Activated T-helper 1 cell treated with anti-CD3 and anti-CD28 coated beads, Interleukin-12 subunit alpha, Interleukin-12 subunit beta, Interleukin-2, Interleukin-4 antibody, amounts not matched to agents 30 ng/mL and 10 ng/mL and 1 ng/mL, durations not matched to agents 14 hours and 24 hours and 36 hours (primary cell): ENCODE measurements at places on chromosomes 3 and 15. TPM values are rescaled to one million over a fixed set of nuclear protein-coding genes. Genes with fewer than 3 reads are reported as not detected.

The GNAT1 gene
- not detected in 2 replicates for total RNA-seq

- no peaks in the 10 kb centered on the region for H3K27me3 ChIP-seq
- H3K27ac ChIP-seq: no peak overlapping the region
- H3K4me3 ChIP-seq: no peak overlapping the region
- no peak for DNase-seq
- no peaks in the 10 kb centered on the region for H3K36me3 ChIP-seq
Measured at GRCh38 chr3:88248658-88249057, 98.9 kb downstream of the C3orf38 start.

DNA sequence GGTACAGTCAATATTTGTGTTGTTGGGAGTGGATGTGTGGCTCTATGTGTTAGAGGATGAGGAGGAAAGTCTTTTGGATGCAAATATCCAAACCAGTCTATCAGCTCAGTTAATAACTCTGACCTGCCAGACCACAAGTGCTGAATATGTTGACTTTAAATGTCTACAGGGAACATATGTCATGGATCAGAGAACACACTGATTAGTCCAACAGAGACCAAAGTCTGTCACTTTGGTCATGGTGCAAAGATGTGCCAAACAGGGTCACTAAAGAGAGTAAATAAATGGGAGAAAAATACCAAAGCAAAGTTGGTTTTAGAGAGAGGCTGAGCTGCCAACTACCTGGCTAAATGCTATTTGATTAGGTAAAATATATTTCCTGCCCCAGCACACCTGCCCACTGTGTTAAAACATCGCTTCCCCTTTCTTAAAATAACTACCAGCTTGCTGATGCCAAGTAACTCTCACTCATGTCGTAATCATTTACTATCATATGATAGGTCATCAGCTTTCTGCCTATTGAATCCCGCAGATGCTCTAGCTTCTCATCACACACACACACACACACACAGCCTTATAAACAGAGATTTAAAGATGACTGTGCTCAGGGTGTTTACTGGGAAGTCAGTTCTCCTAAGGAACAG, 173.3 kb downstream of the PDZRN3 start:
- no peak overlapping the region for H3K4me3 ChIP-seq
- H3K27ac ChIP-seq: no peak overlapping the region
- no peaks in the 10 kb centered on the region for H3K27me3 ChIP-seq
- no peak for DNase-seq
- no peaks in the 10 kb centered on the region for H3K4me1 ChIP-seq

- no peaks in the 10 kb centered on the region for H3K27me3 ChIP-seq
- no peak overlapping the region for H3K4me3 ChIP-seq
- DNase-seq: no peak
- no peak overlapping the region for H3K27ac ChIP-seq
- peaks cover 12% of the 10 kb centered on the region for H3K4me1 ChIP-seq
- H3K36me3 ChIP-seq: peaks cover 44% of the 10 kb centered on the region
Measured at GRCh38 chr3:59913645-59914044, 863.8 kb upstream of the CFAP20DC start.

GRCh38 chr3:123618768-123619484, 34.1 kb upstream of the HACD2 start:
- no peaks in the 10 kb centered on the region for H3K4me1 ChIP-seq
- H3K27ac ChIP-seq: no peak overlapping the region
- no peak for DNase-seq
- H3K4me3 ChIP-seq: no peak overlapping the region
- H3K27me3 ChIP-seq: no peaks in the 10 kb centered on the region

DNA sequence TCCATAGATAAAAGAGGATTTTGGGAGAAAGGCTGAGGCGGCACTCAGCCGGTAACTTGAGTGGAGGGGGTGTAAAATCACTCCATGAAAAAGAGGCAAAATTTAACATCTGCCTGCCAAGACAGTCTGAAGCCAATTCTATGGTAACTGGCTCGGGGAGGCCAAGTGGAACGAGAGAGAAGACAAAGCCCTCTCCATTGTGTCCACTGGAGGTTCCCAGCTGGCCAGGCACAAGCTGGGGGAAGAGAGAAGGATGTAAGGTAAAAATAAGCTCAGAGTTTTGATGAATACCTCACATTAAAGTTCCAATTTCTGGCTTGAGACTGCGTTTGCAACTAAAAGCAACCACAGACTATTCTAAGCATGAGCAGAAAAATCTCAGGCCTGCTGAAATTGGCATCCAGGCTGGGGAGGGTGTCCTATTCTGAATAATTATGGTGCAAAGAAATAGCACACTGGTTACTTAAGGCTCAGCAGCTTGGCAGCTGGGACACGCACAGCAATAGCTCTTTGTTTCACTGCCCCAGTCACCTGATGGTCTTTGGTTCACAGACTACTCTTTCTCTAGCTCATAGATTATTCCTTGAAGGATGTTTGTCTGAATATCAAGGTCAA, 48.8 kb downstream of the CHRD start:
- no peaks in the 10 kb centered on the region for H3K36me3 ChIP-seq
- H3K27me3 ChIP-seq: peaks cover 10% of the 10 kb centered on the region

The STAC gene
- total RNA-seq: not detected in 2 replicates

DNA sequence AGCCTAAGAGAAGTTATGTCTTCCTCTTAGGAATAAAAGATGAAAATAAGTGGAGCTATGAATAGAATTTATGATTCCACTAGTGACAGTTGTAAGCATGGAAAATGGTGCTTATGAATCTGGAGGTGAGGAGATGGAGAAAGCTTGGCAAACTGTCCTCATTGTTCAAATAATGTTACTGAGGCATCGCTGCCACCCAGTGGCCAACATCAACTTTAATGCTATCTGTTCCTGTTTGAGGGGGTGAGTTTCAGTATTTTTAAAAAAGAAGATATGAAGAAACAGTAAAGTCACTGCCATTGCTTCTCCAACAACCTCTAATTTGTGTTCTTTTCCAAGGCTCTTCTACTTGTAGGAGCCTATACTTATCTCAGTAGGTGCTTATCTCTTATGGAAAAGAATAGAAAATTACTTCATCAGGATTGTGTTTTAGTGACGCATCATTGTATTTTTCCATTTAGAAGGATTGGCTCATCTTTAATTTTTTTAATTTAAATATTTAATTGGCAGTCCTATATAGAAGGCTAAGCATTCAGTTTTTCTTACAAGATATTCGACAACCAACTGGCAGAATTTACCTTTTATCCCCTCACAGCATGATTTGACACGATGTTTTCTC, 260.4 kb upstream of the P2RY1 start:
- no peak overlapping the region for H3K27ac ChIP-seq
- peaks cover 22% of the 10 kb centered on the region for H3K27me3 ChIP-seq
- H3K4me1 ChIP-seq: no peaks in the 10 kb centered on the region
- no peak overlapping the region for H3K4me3 ChIP-seq
- H3K36me3 ChIP-seq: no peaks in the 10 kb centered on the region
- DNase-seq: no peak

DNA sequence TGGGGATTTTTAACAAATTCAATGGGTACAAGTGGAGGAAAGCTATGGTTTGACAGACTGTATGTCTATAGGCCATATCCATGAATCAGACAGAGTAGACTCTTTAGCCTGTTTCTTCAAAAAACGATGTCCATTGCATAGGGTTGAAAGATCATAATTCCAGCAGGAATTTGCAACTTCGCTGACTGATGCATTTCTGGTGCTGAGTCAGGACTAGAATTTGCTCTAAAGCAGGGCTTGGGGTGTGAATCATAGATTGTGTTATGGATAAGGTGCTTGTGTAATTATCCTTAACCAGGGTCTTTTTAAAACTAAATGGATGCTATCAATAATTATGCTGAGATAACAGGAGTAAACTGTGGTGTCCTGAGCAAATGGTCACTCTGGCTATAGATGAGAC, 200.4 kb upstream of the TBC1D5 start:
- DNase-seq: no peak
- H3K36me3 ChIP-seq: no peaks in the 10 kb centered on the region
- H3K4me3 ChIP-seq: no peak overlapping the region
- H3K4me1 ChIP-seq: no peaks in the 10 kb centered on the region
- no peak overlapping the region for H3K27ac ChIP-seq
- H3K27me3 ChIP-seq: peaks cover 10% of the 10 kb centered on the region

DNA sequence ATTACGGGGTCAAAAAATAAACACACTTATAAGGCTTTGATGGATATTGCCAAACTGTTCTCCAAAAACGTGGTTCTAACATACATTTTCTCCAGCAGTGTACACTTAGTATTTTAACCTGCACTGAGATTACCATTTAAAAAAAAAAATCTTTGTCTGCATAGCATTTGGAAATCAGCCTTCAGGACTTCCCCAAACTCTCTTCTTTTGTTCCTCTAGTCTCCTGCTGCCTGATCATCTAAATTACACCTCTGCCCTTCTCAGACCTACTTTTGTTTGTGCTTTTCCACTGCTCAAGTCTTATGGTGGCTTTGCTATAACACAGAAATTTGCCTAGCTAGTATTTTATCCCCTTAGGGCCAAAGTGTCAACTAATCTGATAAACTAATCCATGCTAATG, 3.8 kb downstream of the NCEH1 start:
- no peak overlapping the region for H3K4me3 ChIP-seq
- H3K36me3 ChIP-seq: no peaks in the 10 kb centered on the region
- H3K27ac ChIP-seq: no peak overlapping the region
- H3K4me1 ChIP-seq: peaks cover 21% of the 10 kb centered on the region
- H3K27me3 ChIP-seq: peaks cover 7% of the 10 kb centered on the region

- no peaks in the 10 kb centered on the region for H3K27me3 ChIP-seq
- no peaks in the 10 kb centered on the region for H3K4me1 ChIP-seq
- no peak overlapping the region for H3K4me3 ChIP-seq
- no peak overlapping the region for H3K27ac ChIP-seq
- H3K36me3 ChIP-seq: no peaks in the 10 kb centered on the region
Measured at GRCh38 chr15:24067733-24068501, 380.8 kb upstream of the NDN start.

DNA sequence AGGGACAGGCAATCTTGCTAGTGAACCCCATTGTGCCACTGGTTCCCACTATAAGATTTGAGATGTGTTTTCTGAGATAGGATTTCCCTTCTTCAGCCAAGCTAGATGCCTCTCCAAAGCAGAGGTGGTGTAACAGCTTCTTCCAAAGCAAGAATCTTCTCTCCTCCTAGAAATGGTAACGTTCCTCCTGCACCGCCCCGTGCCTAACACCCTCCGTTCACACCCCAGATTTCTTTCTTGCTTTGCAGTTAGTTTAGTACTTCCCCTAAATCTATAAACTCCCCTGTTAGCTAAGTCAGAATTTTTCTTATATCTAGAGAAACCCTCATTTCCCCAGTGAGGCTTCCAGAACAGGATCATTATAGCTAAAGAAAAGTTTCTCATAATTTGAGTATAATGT, 617.6 kb upstream of the MDFIC2 start:
- H3K36me3 ChIP-seq: no peaks in the 10 kb centered on the region
- peaks cover 4% of the 10 kb centered on the region for H3K27me3 ChIP-seq
- H3K27ac ChIP-seq: no peak overlapping the region
- no peak for DNase-seq

- DNase-seq: no peak
- no peak overlapping the region for H3K4me3 ChIP-seq
- H3K36me3 ChIP-seq: no peaks in the 10 kb centered on the region
Measured at GRCh38 chr15:91072161-91072560, 27.9 kb upstream of the SV2B start.

DNA sequence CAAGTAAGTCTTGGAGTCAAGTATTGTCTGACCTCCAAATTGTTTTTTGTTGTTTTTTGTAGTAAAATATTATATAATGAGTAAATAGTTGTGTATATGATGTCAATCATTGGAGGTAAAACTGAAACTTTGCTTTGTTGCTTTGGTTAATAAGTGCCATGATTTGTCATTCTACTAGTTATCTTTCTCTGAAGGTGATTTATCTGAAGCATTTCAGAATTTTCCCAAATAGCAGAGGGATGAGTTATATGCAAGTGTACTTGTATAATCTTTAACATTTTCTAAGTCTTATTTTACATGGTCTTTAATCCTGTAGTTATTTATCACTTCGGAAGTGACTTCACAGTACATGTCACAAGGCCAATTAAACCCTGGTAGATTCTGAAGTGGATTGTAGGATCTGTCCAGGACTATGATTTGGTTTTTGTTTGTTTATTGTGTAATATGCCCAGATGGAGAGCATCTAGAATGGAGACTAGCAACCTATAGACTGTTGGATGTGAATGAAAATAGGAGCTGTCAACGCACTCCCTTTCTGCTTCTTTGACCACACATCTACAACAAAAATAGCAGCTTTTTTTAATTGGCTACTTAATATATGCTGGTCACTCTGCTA, 93.1 kb upstream of the SAMMSON start:
- no peaks in the 10 kb centered on the region for H3K36me3 ChIP-seq
- no peak overlapping the region for H3K27ac ChIP-seq
- H3K4me3 ChIP-seq: no peak overlapping the region

- no peaks in the 10 kb centered on the region for H3K4me1 ChIP-seq
- DNase-seq: no peak
- no peaks in the 10 kb centered on the region for H3K36me3 ChIP-seq
- no peak overlapping the region for H3K27ac ChIP-seq
- peaks cover 22% of the 10 kb centered on the region for H3K27me3 ChIP-seq
Measured at GRCh38 chr3:150225986-150226385, 182.1 kb upstream of the TSC22D2 start.

The FES gene
- 45.4 and 57.1 TPM in 2 replicates for total RNA-seq

DNA sequence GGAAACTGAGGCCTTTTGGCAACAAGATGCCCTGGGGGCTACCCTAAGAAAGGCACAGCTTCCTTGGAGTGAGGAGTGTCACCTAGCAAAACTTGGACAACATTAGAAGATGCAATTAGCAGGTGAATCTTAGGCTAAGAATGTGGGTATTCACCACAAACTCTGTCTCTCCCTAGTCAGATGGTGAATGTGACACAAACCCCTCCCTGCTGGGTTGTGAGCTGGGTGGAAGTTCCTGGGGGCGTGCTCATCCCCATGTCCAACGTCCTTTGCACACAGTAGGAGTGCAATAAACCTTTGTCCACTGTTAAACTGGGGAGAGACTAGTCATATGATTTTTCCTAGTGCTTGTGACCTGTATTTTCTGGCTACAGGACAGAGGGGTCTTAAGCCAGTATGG, 67.1 kb upstream of the SH3GL3 start:
- no peak overlapping the region for H3K4me3 ChIP-seq
- peaks cover 29% of the 10 kb centered on the region for H3K27me3 ChIP-seq
- DNase-seq: no peak
- no peak overlapping the region for H3K27ac ChIP-seq
- H3K36me3 ChIP-seq: no peaks in the 10 kb centered on the region
- peaks cover 8% of the 10 kb centered on the region for H3K4me1 ChIP-seq

The TBC1D23 gene
- total RNA-seq: 18.3 and 19.0 TPM in 2 replicates

GRCh38 chr3:127394031-127394430, 106.2 kb upstream of the PRR20G start:
- no peak for DNase-seq
- no peaks in the 10 kb centered on the region for H3K36me3 ChIP-seq
- no peak overlapping the region for H3K4me3 ChIP-seq
- H3K4me1 ChIP-seq: no peaks in the 10 kb centered on the region

DNA sequence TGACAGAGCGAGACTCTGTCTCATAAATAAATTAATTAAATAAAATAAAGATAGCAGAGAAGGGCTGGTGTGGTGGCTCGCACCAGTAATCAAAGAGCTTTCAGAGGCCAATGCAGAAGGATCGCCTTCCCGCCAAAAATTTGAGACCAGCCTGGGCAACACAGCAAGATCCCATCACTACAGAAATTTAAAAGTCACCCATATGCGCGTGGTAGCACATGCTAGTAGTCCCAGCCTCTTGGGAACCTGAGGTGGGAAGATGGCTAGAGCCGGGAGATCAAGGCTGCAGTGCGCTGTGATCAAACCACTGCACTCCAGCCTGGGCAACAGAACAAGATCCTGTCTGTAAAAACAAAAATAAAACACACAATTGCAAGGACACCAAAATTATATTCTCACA, 9.6 kb downstream of the SMARCC1 start:
- peaks cover 22% of the 10 kb centered on the region for H3K36me3 ChIP-seq
- H3K27ac ChIP-seq: no peak overlapping the region
- no peaks in the 10 kb centered on the region for H3K27me3 ChIP-seq
- DNase-seq: no peak
- peaks cover 4% of the 10 kb centered on the region for H3K4me1 ChIP-seq

GRCh38 chr3:41740374-41740886, 221.5 kb downstream of the ULK4 start:
- no peak for DNase-seq
- H3K27me3 ChIP-seq: no peaks in the 10 kb centered on the region
- no peaks in the 10 kb centered on the region for H3K36me3 ChIP-seq
- H3K27ac ChIP-seq: no peak overlapping the region
